A673 (cell line): ENCODE measurements at places on chromosomes 2 and 18. TPM values are rescaled to one million over a fixed set of nuclear protein-coding genes. Genes with fewer than 3 reads are reported as not detected.

IER3IP1 gene
- total RNA-seq, result 16.6 and 17.7 TPM in 2 replicates

MAL gene
- total RNA-seq, result not detected in 2 replicates

GALR1 gene
- total RNA-seq, result not detected in 2 replicates

HOXD4 gene
- total RNA-seq, result 30.8 and 34.3 TPM in 2 replicates

DNA sequence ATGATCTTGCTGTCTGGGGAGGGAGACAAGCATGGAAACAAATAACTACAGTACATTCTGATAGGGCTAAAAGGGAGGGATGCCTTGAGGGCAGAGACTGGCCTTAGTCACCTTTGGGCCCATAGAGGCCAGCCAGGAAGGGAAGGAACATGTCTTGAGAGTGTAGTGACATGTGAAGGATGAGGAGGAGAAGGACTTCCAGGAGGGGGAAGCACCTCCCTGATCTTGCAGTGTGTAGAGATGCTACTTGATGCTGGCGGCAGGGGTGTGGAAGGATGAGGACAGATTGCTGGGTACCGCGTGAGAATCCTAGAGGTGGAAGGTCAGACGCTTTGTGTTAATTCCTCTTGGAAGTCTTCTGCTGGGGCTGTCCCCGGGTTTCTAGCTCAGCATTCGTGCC is 13.1 kb downstream of the TET3 start:
- H3K4me3 ChIP-seq, result no peak overlapping the region
- no peaks in the 10 kb centered on the region for H3K27me3 ChIP-seq
- DNase-seq, result no peak
- peaks cover 30% of the 10 kb centered on the region for H3K4me1 ChIP-seq
- no peak overlapping the region for H3K27ac ChIP-seq
- no peaks in the 10 kb centered on the region for H3K36me3 ChIP-seq

GRCh38 chr18:28669165-28669564 is 492.2 kb upstream of the CDH2 start:
- H3K27me3 ChIP-seq, result no peaks in the 10 kb centered on the region
- H3K36me3 ChIP-seq, result no peaks in the 10 kb centered on the region
- no peak overlapping the region for H3K27ac ChIP-seq
- DNase-seq, result no peak

DNA sequence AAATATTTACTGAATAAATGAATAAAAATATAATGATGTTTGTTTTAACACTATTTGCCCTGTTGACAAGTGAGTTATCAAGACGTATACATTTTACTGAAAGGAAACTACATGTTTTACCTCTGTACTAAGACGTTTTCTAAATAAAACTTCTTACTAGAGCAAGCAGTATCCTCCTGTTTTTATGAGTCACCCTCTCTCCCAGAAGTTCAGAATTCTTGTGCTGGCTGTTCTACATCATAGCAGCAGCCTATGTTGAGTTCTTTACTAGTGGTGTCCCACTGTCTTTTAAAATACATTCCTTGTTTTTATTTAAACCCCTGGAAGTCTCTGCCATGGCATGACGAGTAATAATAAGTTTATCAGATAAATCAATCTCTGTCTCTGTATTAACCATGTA is 297.4 kb downstream of the CALCRL start:
- no peaks in the 10 kb centered on the region for H3K27me3 ChIP-seq
- no peak for DNase-seq
- no peaks in the 10 kb centered on the region for H3K4me1 ChIP-seq
- no peak overlapping the region for H3K27ac ChIP-seq

DNA sequence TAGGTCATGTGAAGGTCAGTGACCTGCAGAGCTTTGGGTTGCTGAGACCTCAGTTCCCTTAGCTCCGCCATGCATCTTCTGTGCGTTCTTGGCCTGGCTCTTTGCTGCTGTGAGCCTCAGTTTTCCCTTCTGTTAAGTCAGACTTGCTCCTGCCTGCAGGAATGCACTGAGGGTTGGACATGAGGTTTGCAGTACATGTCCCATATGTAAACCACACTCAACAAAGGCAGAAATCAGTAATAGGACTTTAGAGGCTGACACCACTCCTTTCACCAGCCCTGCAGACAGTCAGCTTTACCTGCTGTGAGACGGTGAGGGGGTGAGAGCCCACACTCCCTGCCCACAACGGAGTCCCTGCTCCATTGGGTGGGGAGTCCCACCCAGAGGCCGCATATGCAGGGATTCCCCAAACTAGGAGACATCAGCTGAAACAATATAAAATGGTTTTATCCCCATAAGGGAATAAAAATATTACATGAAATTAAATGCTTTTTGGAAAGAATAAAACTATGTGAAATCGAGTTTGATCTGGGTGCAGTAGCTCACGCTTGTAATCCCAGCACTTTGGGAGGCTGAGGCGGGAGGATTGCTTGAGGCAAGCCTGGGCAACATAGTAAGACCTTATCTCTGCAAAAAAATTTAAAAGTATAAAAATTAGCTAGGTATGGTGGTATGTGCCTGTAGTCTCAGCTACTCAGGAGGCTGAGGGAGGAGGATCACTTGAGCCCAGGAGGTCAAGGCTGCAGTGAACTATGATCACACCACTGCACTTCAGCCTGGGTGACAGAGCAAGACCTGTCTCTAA is 55.1 kb downstream of the MYO7B start:
- no peaks in the 10 kb centered on the region for H3K27me3 ChIP-seq
- no peak overlapping the region for H3K4me3 ChIP-seq
- no peak overlapping the region for H3K27ac ChIP-seq
- no peaks in the 10 kb centered on the region for H3K4me1 ChIP-seq

GRCh38 chr2:149033716-149034115 is 4.8 kb upstream of the LYPD6B start:
- H3K27ac ChIP-seq, result no peak overlapping the region
- DNase-seq, result no peak
- no peaks in the 10 kb centered on the region for H3K36me3 ChIP-seq

GRCh38 chr2:150442484-150442883 is 45.0 kb downstream of the RND3 start:
- no peak for DNase-seq
- H3K4me1 ChIP-seq, result no peaks in the 10 kb centered on the region
- no peaks in the 10 kb centered on the region for H3K27me3 ChIP-seq
- no peak overlapping the region for H3K27ac ChIP-seq
- no peak overlapping the region for H3K4me3 ChIP-seq
- H3K36me3 ChIP-seq, result no peaks in the 10 kb centered on the region

- no peak for DNase-seq
- H3K4me3 ChIP-seq, result no peak overlapping the region
- H3K36me3 ChIP-seq, result no peaks in the 10 kb centered on the region
- no peaks in the 10 kb centered on the region for H3K27me3 ChIP-seq
- peaks cover 6% of the 10 kb centered on the region for H3K4me1 ChIP-seq
- H3K27ac ChIP-seq, result no peak overlapping the region
These were observed 93.3 kb downstream of the KCNF1 start for GRCh38 chr2:11005032-11005431.
